HuH-7.5 (cell line): ENCODE measurements at places on chromosomes 1 and 21.

DNA sequence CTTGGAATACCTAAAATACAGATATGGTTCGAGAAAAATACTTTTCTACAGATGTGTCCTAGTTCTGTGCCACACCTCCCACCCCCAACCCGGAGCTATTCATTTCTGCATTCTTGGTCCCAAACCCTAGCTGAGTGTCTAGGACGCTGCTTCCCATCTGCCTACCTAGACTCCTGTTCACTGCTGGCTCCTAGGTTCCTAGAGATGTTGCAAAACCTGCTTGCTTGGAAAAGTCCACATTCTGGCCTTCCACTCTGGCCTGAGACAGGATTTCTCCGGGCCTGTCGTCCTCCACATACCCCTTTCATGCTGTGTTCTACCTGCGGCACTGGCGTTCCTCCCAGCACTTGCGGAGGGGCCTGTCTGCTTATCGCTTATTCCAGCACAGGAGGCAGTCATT is 165.8 kb upstream of the CTTNBP2NL start:
- DNase-seq, result no peak

GRCh38 chr1:224420106-224420505 is 14.5 kb downstream of the WDR26 start:
- DNase-seq, result no peak

DNA sequence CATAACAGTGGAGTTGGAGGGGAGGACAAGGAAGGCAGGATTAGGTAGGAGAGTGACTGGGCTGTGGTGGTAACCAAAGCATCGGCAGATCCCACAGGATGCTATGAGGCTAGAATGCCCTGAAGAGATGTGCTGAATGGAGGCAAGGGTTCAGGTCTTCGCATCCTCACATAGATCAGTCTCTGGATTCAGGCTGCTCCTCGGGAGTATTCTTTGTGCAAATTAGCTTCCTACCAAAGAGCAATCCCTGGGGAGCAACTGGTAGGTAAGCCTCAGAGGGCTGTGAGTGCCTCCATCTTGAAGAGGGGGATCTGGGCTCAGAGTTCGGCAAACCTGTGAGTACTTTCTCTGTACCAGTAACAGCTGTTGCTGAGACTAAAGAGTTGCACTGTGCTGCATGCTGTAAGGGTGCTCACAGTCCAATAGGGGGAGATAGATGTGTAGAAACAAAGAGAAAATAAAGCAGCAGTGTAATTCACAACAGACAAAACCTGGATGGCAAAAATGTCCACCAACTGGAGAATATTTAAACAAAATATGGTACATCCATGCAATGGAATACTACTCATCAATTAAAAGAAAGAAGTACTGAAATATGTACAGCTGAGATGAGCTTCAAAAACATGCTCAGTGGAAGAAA is 322.4 kb upstream of the DEPDC1 start:
- peak; percentile 41 for DNase-seq

DNA sequence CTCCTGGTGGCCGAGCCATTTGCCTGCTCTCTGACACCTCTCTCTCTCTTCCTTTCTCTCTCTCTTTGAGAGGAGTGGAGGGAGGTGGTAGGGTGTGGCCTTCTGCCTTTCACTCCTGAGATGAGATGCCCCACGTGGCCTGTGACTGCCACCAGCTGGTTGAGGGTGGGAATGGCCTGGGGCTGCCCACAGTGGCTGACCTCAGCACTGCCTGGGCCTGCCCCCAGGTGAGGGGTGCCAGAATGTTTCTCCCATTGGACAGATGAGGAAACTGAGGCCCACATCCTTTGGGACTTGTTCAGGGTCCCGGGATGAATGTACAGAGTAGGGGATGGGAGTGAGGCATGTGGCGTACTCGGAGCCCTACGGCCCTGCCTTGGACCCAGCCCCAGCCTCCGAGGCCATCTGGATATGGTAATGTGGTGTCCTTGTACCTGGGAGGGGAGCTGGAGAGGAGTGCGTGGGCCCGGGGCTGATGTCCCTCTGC is 12.7 kb upstream of the C1orf167 start:
- DNase-seq, result peak; percentile 41

GRCh38 chr1:84700070-84700469 is 9.8 kb upstream of the SSX2IP start:
- DNase-seq, result no peak
